ENCODE measurements at places on chromosomes 16 and 17.

DNA sequence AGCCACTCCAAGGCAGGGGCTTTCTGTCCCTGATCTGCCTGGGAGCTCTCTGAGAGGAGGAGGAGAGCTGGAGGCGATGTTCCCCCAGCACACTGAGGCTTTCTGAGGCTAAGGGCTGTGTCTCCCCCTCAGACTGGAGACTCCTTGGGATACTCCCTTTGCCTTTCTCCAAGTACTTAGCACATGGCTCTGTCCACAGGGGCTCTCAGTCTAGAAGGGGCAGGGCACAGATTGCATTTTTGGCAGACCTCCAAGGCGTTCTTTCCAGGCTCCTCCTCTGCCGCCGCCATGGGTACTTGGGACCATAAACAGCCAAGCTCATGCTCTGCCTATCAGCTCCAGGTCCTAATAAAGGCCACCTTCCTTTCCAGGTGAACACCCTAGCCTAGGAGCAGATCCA, 1.8 kb upstream of the GIP start:
- no peak for DNase-seq

DNA sequence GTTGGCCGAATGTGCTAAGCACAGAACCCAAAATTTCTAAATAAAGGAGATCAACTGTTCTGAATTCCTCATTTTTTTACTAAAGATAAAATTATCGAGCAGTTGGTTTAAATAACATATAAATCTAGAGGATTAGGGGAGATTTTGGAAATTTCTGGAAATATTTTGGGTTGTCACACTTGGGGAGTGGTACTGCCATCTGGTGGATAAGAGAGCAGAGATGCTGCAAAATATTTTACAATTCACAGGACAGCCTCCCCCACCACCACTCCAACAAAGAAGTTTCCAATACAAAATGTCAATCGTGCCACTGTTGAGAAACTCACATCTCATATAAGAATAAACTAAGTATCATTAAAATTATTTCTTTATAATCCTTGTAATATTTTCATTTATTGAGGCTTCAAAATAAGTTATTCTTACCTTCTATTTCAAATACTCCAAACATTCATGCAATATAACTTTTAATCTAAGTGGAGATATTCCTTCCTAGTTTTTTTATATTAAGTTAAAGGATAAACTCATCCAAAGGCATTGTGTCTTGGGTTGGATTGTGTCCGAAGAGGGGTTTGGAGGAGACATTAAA, 17.0 kb upstream of the ABCA8 start:
- DNase-seq, result no peak

DNA sequence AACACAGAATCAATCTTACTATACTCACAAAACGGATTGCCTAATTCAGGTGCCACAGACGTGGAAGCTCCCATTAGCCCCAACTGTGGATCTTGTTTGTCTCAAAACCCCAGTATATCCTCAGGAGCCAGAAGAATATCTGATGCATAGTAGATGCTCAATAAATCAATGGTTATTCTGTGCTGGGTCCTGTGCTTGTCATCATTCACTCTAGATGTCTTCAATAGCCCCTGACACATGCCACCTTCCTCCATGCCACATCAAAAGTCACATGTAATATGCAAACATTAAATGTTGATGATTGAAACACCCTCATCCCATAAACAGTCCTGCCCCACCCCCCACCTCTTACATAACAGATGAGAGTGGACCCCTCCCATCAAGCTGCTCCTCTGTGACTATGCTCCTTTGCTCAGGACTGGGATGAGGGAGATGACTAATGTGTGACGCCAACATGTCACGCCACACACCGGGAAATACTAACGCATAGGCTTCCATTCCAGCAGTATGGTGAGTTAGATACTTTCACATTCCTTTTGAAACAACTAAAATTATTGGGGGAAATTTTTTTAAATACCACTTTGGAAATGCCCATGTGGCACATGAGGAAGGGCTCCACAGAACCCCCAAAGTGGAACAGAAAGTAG, 267.6 kb upstream of the SDK2 start:
- no peak for DNase-seq

- no peak for DNase-seq
Observed at GRCh38 chr16:4450931-4451519, 23.4 kb downstream of the NMRAL1 start.

DNA sequence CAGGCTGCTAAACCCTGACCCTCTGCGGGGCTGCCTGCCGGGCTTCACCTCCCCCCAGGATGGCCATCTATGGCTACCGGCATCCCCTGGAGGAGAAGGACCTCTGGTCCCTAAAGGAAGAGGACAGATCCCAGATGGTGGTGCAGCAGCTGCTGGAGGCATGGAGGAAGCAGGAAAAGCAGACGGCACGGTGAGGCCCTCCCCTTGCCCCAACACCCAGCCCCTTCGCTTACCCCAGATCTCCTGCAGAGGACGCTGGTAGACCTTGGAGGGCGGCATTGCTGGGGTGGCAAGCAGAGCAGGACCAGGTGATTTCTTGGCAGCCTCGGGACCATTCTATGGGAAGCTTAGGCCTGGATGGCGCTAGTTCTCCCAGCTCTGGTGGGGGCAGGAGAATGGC, 24.5 kb downstream of the ABCC3 start:
- no peak for DNase-seq

GRCh38 chr17:72571813-72572396, 451.1 kb downstream of the SOX9 start:
- no peak for DNase-seq

DNA sequence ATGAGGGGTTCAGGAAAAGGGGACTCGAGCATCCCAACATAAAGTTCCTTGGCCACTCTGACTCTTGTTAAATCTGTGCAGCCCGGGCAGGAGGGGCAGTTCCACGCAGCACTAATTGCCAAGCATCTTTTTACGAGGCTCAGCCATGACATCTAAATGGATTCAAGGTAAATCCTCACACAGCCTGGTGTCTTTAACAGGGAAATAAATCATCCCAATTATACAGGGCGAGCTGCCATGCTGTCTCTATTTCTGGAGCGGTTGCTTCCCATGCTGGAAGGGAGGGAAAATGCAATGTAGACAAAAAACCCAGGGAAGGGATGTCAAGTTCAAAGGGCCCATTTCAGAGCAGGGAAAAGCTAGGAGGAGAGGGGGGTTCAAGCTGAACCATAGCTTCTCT, 110.0 kb downstream of the GAS7 start:
- DNase-seq, result no peak

- no peak for DNase-seq
Observed at GRCh38 chr17:63696381-63696961, 3.5 kb downstream of the LIMD2 start.

GRCh38 chr16:29315046-29315445, 91.5 kb downstream of the NPIPB11 start:
- no peak for DNase-seq

- no peak for DNase-seq
Observed at GRCh38 chr16:10752843-10753523, 9.3 kb downstream of the NUBP1 start.

- no peak for DNase-seq
Observed at GRCh38 chr17:41975099-41976083, 8.8 kb downstream of the CNP start.

- no peak for DNase-seq
Observed at GRCh38 chr16:26050472-26050871, 358.7 kb downstream of the HS3ST4 start.

- no peak for DNase-seq
Observed at GRCh38 chr16:51402785-51403184, 251.7 kb upstream of the SALL1 start.

GRCh38 chr17:53100126-53100525, 722.6 kb upstream of the KIF2B start:
- DNase-seq, result no peak

- DNase-seq, result no peak
Observed at GRCh38 chr17:69402052-69402451, 12.4 kb upstream of the MAP2K6 start.

- DNase-seq, result no peak
Observed at GRCh38 chr17:30395398-30396022, 16.8 kb downstream of the CPD start.

DNA sequence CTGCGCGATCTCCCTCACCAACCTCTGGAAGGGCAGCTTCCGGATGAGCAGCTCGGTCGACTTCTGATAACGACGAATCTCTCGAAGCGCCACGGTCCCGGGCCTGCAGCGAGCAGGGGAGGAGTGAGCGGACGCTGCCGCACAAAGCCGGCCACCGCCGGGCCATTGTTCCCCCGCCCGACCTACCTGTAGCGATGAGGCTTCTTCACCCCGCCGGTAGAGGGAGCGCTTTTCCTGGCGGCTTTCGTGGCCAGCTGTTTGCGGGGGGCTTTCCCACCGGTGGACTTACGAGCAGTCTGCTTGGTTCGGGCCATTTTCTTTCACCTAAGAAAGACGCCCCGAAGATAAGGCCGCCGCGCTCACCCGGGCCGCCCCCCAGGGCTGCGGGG, 5.8 kb upstream of the UNK start:
- no peak for DNase-seq

DNA sequence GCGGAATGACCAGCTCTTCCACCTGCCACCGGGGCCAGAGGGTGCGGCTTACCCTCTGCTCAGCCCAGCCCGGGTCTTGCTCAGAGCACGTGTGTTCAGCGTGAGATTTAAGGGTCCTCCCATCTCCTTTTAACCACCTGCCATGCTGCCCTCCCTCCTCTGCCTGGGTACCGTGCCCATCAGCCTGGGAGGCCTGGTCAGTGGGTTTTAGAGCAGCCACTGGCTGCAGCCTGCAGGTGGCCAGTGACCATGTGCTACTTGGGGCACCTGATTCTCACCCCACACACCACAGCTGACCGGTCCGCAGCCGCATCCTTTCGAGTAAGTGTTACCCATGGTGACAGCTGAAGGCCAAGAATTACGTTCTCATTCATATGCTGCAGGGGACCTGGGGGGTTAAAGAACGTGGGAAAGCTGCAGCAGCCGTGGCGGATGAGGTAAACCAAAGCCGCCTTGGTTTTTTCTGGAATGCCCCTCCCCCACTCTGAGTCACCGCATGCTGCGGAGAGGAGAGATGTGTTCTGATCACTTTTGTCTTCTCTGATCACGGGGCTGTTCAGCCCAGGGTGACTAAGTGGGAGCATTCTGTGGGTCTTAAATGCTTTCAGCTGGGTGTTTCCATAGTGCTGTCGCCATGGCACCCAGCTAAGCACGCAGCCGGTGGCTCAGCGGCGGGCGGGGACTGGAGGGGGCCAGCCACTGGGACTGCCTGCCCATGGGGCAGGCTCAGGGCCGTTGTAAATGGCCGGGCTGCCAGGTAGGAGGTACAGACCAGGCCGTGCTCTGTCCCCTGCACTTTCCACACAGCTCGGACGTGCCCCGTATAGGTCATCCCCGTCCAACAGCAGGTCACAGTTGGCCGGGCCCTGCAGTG, 59.8 kb downstream of the BAIAP2 start:
- peak; percentile 82 for DNase-seq

DNA sequence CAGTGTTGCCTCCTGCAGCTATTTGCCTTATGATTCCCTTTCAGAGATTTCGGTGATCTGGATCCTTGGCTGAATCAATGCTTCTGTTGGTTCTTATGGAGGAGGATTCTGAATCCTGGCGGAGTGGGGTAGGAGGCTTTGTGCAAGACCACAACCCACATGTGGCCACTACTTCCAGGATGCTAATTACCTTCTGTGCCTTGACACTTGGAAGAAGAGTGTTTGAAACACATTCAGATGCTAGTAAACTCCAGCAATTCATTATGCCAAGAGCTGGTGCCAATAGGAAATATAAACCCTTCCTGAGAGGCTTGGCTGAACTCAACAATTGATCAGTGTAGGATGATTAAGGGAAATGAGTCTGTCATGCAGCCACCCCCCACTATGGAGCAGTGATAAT, 12.1 kb upstream of the NLRP1 start:
- DNase-seq, result no peak

- no peak for DNase-seq
Observed at GRCh38 chr16:88484505-88485365, 31.7 kb downstream of the ZFPM1 start.
